ENCODE measurements at places on chromosomes 12 and 14.

DNA sequence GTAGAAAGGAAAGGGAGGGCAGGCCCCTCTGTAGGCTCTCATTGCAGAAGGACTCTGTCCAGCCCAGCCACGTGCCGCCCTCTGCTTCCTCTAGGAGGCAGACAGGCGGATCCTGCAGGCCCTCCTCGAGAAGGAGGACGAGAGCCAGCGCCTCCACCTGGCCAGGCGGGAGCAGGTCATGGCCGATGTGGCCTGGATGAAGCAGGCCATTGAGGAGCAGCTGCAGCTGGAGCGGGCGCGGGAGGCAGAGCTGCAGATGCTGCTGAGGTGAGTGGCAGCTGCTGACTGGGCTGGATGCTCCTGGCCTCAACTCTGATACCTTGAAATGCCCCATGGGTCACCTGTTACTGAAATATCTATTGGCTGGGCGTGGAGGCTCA is 10.9 kb downstream of the TCHP start:
- DNase-seq = peak; percentile 42

GRCh38 chr12:107335802-107336570 is 242.6 kb upstream of the CRY1 start:
- no peak for DNase-seq

GRCh38 chr12:81206429-81206828 is 128.6 kb downstream of the ACSS3 start:
- DNase-seq = no peak

DNA sequence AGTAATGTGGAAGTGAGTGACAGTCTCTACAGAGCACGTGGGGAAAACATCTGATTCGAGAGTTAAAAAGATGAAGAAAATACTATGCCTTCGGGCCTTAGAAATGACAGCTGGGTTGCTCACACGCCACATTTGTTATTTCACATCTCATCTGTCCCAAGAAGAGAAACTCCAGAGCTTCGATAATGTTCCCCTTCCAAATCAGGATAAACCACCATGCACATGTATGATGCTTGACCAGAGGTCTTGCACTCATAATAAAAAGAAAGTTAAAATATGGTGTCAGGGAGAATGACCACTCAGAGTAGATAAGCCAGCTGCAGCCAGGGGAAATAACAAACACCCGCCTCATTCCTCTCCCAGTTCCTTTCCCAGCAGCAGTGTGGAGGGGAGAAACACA is 34.6 kb downstream of the NIN start:
- no peak for DNase-seq

DNA sequence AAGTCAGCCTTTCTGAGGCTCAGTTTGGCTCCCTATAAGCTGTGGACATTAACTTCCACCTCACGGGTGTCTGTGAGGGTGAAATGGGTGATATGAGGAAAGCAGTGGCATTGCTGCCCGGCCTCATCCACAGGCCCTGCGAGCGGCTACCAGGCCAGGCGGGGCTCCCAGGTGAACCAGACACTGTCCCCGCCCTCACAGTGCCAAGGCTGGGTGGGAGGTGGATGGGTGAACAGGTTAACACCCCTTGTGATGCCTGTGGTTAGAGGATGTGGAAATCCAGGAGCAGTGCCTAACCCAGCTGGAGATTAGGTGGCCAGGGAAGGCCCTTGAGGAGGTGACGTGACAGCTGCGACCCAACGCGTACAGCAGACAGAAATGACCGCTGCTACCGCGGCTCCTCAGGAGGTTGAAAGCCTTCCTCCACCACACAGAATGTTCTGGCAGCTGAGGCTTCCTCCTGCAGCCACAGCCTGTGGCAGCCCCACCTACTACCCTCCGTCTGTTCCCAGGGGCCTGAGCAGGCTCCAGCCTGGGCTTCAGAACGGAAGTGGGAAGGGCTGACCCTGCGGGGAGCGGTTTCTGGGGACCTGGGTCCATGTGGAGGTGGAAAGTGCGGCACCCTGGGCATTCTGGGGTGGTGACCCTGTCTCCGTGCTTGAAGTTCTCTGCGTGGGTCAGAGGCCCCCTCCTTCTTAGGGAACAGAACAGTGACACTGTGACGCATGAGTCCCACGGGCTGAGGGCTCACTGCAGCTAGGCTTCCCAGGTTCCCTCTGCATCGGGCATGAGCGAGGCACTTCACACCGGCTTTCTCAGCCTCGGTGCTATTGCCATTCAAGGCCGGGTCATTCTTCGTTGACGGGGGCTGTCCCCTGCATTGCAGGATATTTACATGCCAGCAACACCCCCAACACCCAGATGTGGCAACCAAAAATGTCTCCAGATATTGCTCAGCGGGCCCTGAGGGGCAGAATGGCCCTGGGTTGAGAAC is 9.7 kb downstream of the MMAB start:
- DNase-seq = no peak

DNA sequence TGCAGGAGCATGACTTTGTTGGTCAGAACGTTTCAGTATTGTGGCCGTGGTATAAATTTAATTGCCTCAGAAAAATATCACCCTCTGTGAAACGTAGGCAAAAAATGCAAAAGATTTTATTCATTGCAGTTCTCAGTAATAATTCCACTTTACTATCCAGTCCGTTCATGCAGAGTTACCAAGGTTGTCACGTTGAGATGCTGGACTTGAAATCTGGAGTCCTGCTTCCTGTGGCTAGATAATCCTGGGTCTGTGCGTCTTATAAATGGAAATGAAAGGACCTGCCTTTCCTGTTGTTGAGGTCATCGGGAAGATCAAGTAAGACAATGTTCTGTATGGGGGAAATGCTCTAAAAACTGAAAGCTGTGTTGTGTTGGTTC is 1.3 kb upstream of the AVPR1A start:
- DNase-seq = no peak

DNA sequence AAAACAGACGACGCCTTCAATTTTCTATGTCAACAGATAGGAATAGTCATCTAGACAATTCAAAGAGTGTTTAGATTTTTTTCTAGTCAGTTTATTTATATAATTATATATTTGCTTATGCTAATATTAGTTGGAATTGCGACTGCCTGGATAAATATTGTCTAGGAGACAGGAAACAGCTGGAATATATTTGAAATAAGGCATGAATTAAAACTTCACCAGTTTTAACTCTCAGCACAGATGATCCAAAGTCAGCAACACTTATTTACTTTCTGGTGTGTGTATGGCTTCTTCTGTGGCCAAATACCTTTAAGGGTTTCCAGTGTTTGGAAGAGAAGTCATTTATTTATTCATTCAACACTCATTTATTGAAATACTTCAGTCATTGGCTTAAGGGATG is 1215.4 kb upstream of the USP15 start:
- DNase-seq = no peak

GRCh38 chr12:74892057-74892633 is 317.5 kb downstream of the KCNC2 start:
- no peak for DNase-seq

- DNase-seq = no peak
Measured at GRCh38 chr12:50666023-50666422, 97.9 kb upstream of the ATF1 start.

GRCh38 chr12:71438670-71439361 is 782 bp upstream of the LGR5 start:
- DNase-seq = no peak

DNA sequence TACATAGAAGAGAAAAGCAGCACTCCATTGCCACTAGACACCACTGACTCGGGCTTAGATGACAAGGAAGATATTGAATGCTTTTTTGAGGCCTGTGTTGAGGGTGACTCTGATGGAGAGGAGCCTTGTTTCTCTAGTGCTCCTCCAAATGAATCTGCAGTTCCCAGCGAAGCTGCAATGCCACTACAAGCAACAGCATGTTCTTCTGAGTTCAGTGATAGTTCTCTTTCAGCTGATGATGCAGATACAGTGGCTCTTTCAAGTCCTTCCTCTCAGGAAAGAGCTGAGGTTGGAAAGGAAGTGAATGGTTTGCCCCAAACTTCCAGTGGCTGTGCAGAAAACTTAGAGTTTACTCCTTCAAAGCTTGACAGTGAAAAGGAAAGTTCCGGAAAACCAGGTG is 114.5 kb upstream of the NPAS3 start:
- DNase-seq = no peak

DNA sequence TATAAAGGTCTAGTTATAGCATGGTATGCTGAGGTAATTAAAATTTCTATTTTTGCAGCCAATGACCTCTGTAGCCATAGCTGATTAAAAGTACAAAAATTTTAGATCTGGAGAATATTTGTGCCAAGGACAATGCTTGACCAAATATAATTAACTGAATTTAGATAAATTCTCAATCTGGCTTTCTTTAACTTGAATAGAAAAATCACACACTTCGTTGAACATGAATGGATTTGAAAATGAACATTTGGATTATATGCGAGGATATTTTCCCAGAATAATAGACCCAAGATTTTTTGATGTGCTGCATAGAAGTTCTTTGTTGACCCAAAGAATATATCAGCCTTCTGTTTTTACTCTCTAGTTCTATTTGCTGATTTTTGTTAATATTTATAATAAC is 38.4 kb upstream of the G2E3 start:
- no peak for DNase-seq

GRCh38 chr14:95463171-95463901 is 53.1 kb downstream of the SYNE3 start:
- no peak for DNase-seq

DNA sequence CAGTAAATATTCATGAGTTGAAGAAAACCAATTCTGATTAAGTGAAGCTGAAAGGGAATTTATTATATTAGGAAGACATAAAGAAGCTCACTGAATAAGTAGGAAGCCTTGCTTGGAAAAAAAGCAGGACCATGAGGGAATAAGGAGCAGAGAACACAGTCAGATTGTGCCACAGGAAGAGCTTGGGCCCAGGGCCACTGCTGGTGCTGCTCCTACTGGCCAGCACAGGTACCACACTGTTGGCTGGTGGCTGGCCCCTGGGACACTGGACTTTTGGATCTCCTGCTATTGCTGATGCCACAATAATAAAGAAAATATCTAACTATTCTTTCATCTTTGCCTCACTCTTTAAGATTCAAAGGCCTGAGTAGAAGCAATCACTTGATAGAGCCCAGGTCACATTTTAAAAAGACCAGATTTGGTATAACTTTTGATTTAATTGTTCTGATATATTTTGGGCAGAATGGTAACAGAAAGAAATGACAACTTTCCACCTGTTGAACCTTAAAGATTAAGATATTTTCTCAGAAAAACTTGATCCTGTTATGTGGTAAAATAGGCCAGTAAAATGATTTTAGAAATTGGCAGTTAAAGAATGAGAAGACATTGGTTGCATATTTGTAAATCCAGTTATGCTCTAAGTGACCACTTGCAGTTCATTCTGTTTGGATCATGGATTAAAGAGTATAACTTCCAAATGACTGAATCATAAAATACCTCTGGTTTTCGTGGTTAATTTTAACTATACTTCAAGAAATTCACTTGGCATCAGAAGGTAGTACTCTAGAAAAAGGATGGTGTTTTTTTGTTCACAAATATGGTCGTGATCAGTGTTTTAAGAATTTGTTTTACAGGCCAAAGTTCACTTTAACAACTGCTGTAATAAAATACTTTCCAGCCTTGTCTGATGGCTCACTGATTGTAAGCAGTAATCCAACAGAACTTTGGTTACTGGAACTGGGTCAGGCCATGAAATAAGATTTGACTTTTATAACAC is 68.3 kb downstream of the DERA start:
- DNase-seq = peak; percentile 17

- DNase-seq = no peak
Measured at GRCh38 chr12:127722611-127723010, 544.4 kb upstream of the TMEM132C start.

DNA sequence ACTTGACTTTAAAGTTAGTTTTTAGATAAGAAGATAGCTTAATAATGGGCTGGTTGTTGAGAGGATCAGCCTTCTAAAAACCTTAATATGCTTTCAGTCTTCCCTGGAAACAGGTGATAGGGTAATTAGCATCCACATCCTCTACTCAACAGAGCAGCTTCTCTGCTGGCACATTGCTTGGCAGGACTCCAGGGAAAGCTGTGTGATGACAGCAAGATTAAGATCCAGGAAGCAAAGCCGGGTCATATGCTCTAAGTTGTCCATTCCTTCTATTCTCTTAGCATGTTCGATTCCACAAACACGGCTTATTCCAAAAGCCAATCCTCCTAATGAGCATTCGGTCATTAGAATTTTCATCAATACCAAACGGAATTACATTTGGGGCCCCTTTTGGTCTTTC is 87.0 kb downstream of the HMGA2 start:
- DNase-seq = no peak

- no peak for DNase-seq
Measured at GRCh38 chr14:90695997-90696660, 120.1 kb downstream of the TTC7B start.

DNA sequence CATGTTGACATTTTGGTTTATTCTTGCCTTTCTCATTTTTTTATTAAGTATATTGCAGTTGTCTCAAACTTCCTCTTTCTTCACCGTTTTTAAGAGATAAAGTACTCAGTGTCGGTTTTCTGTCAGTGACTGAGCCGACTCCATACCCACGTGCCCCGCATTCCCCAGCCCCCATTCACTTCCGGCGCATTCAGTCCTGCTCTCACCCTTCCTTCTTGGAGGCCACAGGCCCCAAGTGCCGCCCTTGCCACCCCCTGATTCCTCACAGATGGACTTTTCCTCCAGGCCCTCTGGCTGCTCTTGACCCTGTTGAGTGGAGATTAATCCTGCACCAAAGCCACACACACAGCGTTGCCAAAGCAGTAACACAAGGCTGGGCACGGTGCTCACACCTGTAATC is 19.1 kb upstream of the DNAH10 start:
- no peak for DNase-seq

DNA sequence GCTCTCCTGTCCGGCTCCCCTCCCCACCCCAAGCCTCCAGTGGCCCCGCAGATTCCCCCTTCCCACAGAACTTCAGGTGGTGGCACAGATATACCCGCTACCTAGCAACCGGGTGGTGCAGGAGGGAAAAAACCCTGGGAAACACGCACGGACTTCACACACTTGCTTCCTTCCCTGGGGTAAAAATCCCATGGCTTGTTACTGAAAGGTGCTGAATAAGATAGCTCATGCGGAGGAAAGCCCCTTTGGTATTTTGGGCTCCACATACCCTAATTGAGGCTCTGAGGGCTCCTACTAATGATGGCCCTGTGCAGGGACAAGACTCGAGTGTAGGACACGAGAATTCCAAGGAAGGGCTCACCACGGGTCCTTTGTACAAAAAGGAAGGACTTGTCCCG is 869 bp upstream of the RIMBP2 start:
- peak; percentile 25 for DNase-seq

DNA sequence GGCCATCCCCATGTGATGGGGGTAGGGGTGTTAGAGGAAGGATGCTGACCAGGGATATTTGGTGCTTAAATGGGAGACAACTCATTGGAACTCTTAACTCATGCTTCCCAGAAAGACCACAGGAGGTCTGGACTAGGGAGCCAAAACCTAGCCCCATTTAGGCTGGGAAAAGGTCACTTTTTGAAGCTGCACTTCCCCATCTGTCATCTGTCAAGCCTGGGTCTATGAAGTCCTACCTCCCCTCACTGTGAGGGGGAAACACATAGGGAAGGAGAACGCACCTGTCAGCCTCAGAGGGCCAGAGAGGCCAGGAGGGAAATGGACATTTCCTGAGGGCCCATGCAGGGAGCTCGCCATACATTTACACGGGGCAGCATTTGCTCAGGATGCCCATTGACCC is 321.0 kb downstream of the BCL11B start:
- DNase-seq = no peak

All from GM12865 (cell line).